Activated naive CD8-positive, alpha-beta T cell treated with anti-CD3 and anti-CD28 coated beads for 36 hours (primary cell): ENCODE measurements at places on chromosomes 4 and X.

GRCh38 chrX:106246511-106246910, 78.4 kb downstream of the PWWP3B start:
- no peak for DNase-seq

GRCh38 chr4:67101612-67102011, 443.7 kb downstream of the CENPC start:
- no peak for DNase-seq

GRCh38 chr4:66647476-66647875, 897.8 kb downstream of the CENPC start:
- DNase-seq: no peak

DNA sequence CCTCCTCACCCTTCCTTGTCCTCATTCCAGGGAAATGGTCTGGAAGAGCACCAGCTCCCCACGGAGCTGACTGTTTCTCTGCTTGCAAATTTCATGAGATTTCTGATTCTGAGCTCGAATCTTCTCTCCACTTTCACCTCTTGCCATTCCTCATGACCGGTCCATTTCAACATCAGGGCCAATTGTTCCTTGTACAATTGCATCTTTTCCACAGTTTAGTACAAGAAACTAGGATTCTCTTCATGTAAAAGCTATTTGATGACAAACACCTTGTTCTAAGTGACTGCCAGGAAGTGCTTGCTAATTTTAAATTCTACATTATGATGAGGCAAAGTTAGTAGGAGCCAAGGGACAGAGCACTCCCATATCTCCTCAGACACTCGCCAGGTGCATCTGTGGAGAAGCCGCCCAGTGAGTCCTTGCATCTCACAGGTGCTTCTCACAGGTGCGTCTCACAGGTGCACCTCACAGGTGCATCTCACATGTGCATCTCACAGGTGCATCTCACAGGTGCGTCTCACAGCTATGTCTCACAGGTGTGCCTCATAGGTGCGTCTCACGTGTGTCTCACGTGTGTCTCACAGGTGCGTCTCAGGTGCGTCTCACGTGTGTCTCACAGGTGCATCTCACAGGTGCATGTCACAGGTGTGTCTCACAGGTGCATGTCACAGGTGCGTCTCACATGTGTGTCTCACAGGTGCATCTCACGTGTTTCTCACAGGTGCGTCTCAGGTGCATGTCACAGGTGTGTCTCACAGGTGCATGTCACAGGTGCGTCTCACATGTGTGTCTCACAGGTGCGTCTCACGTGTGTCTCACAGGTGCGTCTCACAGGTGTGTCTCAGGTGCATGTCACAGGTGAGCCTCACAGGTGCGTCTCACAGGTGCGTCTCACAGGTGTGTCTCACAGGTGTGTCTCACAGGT, 3.0 kb upstream of the PDE6B start:
- no peak for DNase-seq

DNA sequence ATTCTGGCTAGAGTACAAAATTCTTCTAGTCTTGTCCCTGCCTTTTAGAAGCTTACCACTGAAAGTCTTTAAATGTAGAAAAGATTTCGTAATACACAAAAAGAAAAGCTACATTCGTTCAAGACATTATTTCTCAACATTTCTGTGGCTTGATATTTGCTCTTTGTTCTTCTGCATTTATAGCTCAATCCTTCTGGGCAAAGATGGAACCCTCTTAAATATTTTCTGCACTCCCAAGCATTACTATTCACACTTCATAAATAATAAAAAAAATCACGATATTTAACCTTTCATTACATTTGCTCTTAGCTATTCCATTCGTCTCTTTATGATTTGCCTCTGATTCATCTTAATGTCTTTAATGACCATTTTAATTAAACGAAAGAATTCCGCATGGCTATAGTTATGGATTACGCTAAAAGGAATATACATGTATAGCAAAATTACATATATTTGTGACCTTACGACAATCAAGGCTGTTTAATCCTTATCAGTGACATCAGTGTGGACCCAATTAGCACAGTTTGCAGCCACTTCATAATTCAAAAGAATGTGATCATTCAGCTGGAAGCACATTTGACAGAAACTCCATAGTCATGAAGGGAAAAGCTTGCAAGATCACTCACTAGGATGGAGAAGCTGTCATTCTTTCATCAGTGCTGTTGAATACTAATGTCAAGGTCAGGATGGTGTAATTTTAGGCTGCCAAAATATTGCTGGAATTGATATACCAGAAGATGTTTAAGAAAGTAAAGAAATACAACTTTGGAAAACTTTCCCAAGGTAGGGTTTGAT, 1075.0 kb upstream of the TENM3 start:
- no peak for DNase-seq
